Posterior cingulate gyrus (tissue), 11 donors: ENCODE measurements at places on chromosomes 12 and 14.

- no peak for DNase-seq
Observed at GRCh38 chr12:119263466-119263865, 71.1 kb upstream of the CCDC60 start.

GRCh38 chr12:22255097-22255496, 79.4 kb downstream of the ST8SIA1 start:
- no peak for DNase-seq

- DNase-seq = peak; percentile 56
Observed at GRCh38 chr14:103310576-103311095, 23.4 kb upstream of the EIF5 start.

DNA sequence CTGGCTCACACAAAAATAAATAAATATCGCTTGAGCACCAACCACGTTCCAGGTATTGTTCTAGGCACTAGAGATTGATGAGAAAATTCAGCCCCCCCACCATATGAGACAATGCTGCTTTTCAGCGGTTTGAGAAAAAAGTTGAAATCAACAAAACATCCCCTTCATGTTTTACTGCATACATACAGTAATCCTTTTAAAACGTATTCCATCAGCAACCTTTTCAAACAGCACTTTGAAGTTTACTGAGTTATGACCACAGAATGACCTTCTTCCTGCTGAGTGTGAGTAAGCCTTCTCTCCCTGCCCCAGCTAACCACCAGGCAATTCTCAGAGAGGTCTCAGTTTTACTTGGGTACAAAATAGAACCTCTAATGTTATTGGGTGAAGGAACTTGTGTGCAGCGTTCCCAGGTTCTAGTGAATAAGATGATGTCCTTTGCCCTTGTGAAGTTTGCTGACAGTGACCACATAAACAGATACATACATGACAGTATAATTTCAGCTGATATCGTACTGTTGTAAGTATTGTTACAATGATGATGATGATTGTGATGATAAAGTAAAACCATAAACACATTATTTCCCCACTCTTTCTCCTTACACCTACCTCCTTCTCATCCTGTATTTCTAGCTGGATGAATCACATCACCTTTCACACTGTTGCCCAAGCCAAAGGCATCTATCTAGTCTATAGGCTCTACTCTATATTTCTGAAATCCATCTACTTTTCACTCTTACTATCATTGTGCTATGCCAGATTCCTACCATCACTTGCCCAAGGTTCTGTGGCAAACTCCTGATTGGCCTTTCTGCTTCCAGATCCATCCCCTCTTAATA, 124.4 kb upstream of the KRR1 start:
- DNase-seq = no peak

DNA sequence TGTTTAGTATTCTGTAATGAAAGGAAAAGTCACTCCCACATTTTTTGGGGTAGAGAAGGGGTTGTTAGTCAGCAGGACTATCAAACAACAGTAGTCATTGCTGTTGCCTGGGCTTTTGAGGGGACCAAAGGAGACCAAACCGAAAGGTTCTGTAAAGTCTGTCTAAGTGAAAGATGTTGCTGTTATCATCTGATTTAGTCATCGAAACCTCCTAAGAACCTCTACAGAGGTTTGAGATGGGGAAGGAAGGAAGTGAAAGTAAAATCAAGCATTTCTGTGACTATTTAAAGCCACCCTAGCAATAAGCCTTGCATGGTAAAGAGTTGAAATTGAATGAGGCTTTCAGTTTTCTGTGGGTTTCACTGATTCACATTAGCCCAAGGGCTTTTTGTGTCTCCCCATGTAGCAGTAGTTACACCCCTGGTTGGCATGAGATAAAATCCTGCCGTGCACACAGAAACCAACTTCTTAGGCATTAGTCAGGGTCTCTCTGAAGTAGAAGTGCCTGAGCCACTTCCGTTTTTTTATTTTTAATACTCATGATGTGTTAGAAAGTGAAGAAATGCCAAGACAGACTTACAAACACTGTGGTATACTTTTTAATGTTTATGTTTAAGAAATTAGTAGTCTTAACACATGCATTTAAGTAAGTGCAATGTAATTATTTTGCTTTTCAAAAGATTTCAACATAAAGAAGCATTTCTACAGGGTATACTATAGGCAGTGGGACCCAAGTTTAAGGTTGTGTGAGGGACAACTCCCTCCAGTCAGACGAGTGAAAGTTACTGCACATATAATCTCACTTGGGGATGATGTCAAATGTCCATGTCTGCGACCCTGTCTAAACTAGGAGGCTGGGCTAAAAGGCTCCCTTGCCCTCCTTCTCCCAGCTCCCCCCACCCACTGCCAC, 50.4 kb downstream of the DYRK2 start:
- no peak for DNase-seq

DNA sequence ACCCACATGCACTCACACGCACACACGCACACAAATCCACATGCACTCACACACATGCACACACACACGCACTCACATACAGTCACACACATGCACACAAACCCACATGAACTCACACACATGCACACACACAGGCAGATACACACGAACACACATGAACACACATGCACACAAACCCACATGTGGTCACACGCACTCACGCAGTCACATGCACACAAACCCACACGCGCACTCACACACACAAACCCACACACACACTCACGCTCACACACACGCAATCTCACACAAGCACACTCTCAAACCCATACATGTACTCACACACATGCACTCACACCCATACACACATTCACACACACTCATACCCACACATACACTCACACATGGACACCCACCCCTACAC, 61.5 kb downstream of the GALNT9 start:
- DNase-seq = no peak

DNA sequence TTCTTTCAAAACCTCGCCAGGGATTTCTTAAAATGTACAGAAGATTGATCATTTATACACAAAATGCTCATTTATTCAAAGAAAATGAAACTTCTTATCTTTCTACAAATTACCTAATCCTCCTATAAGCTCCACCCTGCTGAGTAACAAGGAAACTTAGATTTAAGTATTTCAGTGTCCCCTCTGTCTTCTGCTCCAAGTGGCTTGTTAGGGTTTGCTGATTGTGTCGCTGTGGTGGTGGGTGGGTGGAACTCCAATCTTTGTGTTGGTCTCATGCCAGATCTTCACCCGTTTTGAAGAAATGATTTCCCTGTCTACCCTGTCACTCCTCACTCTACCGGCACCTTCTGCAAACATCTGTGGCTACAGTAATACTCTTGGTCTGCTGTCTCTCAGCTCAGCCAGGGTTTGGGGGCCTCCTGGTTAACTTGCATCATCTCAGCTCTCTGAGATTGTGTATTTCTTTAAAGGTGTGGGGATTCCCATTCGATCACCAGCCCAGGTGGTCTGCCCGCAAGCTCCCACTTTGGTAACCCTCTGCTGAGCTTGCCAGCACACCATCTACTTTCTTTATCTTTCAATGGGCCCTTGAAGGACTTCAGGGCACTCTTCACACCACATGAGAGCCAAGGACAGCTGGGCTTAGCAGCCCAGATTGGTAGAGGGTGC, 73.8 kb downstream of the DRAM1 start:
- DNase-seq = no peak

GRCh38 chr12:49367381-49368239, at the start of gene SPATS2:
TSS of gene SPATS2 (plus strand) at chr12:49367462. CDS start at chr12:49461013, 93,551 bp downstream.
- no peak for DNase-seq

DNA sequence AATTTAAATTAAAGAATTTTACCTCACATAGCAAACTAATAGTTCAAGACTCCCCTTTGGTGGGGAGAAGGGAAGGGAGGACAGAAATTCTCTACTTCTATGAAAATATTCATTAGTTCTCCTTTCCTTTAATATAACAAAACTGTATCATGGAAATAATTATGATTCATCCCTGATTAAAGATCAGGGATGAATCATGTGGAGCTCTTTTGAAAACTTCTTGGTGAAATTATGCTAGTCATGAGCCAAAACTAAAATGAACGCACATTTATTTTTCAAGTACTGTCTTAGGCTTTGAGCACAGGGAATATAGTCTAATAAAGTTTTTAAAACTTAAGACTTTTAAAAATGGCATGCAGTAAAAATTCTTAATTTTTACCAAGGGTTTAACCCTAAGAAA, 17.1 kb downstream of the TMBIM4 start:
- DNase-seq = no peak

GRCh38 chr14:53520078-53520928, 367.2 kb upstream of the DDHD1 start:
- DNase-seq = no peak

DNA sequence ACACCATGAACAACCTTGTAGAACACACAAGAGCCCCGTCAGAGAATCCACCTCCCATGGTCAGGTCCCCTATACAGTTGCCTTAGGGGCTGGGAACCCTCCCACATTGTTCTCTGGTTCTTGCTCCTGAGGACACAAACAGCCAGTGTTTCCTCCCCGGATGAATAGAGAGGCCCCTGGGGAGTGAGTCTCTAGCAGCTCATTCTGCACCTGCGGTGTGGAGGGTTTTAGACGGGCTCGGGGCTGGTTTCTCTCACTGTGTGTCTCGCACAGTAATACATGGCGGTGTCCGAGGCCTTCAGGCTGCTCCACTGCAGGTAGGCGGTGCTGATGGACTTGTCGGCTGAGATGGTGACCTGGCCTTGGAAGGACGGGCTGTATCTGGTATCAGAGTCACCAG, 1052.1 kb downstream of the TMEM121 start:
- no peak for DNase-seq

DNA sequence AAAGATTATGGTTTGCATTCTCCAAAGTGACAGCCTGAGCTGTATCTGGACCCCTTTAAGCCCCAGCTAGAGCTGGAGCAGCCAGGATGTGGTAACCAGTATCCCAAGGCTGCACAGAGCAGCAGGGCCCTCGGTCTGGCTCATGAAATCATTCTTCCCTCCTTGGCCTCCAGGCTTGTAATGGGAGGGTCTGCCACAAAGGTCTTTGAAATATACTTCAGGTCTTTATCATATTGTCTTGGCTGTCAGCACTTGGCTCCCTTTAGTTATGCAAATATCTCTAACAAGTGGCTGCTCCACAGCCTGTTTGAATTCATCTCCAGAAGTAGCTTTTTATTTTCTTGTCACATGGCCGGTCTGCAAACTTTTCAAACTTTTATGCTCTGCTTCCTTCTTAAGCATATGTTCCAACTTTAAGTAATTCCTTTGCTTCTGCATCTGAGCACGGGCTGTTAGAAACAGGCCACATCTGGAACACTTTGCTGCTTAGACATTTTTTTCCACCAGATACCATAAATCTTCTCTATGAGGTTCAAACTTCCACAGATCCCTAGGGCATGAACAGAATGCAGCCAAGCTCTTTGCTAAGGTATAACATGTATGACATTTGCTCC, 663.4 kb upstream of the MIS18BP1 start:
- DNase-seq = no peak

GRCh38 chr12:78680596-78680995, 184.0 kb upstream of the SYT1 start:
- DNase-seq = no peak

GRCh38 chr12:127667131-127667685, 599.8 kb upstream of the TMEM132C start:
- no peak for DNase-seq

DNA sequence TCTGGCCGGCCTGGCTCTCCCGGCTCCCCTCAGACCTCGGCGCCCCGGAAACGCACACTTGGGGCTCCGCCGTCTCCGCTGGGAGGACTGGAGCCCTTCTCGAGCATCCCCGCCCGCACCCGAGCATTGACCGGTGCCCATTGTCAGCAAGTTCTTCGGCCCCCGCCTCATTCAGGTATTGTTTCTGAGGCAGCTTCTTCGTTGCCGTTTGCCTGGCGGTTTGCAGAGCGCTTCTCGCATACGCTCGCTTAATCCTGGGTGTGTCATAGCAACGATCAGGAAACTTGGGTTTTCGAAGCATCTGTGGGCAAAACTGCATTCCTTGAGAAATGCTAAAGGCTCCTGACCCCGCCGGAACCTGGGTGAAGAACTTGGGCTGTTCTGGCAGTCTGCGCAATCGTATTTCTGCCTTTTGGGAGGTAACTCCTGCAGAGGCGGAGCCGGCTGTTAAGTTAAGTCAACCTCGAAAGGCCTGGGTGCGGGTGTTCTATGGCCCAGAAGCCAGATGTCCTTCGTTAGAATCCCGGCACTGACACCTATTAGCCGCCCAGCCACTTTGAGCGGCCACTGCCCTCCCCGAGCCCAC, 518 bp downstream of the GSKIP start:
- peak; percentile 18 for DNase-seq

DNA sequence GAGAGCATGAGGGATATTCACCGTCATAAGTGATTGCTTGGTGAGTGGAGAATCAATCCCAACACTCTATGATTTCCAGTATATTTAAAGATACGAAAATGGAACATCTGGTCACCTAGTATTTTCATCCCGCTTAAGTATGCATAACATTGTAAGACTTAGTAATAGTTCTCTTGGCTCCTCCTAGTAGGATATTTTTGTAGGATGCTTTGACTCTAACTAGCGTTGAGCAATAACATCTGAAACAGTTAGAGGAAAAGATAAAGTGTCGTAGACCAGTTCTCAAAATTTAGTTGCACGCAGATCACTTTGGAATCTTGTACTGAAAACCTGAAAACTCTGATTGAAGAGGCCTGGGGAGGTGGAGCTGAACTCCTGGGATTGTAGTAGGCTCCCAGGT, 7.6 kb downstream of the SAMD4A start:
- no peak for DNase-seq

DNA sequence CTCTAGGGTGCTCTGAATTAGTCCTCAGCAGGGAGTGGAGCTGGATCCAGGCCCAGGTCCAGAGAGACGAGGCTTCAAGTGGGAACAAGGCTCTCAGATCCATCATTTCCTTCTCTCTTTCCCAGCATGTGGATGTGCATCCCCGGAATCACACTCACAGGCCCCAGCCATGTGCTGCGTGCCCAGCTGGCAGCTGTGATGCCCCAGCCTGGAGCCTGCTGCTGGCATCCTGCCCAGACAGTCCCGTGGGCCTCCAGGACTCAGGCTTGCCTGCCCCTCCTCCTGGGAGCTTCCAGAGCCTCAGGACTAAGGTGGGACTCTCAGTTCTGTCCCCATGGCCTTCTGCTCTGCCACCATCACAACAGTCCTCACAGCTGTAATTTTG, 6.2 kb upstream of the KRT84 start:
- DNase-seq = peak; percentile 81

GRCh38 chr12:131347345-131347714, 363.6 kb upstream of the SFSWAP start:
- DNase-seq = no peak

GRCh38 chr12:5390174-5390799, 41.6 kb upstream of the NTF3 start:
- no peak for DNase-seq

- DNase-seq = no peak
Observed at GRCh38 chr12:12428047-12428446, 71.2 kb downstream of the BORCS5 start.

- DNase-seq = no peak
Observed at GRCh38 chr12:124111006-124111405, 138.0 kb downstream of the ZNF664 start.

GRCh38 chr14:55733599-55733998, 153.6 kb downstream of the KTN1 start:
- DNase-seq = no peak

- no peak for DNase-seq
Observed at GRCh38 chr12:69388371-69388770, 28.8 kb downstream of the YEATS4 start.

- DNase-seq = no peak
Observed at GRCh38 chr12:11730299-11731041, 81.0 kb downstream of the ETV6 start.
